ENCODE measurements at places on chromosomes 2 and 18.

GRCh38 chr2:233690444-233690843, 2.2 kb upstream of the UGT1A6 start:
- DNase-seq, result no peak

DNA sequence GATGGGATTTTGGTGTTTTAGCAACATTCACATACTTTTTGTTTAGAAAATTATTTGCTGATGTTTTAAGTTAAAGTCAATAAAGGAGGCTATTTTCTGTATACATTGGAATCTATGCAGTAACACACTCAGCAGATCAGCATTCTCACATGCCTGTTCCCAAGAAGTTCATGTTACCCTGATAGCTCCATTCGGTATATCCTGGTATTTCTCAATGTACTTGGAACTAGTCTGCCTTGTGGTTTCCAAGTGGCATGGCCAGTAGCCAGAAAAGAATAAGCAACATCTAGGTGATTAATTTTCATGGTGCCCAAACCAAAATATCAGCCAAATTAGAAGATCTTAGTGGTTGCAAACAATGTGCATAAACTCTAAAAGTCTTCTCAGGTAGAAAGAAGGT, 5.2 kb upstream of the NCAPH start:
- DNase-seq, result no peak

DNA sequence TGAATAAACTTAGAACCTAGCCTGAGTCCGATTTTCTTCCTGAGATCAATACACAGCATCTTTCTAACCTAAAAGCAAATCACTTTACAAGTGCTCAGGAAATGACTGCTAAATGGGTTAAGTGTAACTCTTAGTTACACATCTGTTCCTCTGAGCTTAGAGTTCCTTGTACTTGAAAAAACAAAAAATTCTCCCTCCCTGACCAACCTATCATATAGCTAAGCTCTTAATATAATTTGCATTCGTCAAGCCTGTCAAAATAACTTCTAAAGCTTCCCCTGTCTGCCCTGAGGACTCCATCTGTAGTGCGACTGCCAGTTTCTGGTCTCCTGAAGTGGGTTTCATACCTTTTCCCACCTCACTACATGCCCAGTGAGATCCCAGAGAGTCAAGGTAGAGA, 190.4 kb downstream of the NCK2 start:
- DNase-seq, result no peak

GRCh38 chr2:11945139-11946126, 199.0 kb downstream of the LPIN1 start:
- DNase-seq, result no peak

DNA sequence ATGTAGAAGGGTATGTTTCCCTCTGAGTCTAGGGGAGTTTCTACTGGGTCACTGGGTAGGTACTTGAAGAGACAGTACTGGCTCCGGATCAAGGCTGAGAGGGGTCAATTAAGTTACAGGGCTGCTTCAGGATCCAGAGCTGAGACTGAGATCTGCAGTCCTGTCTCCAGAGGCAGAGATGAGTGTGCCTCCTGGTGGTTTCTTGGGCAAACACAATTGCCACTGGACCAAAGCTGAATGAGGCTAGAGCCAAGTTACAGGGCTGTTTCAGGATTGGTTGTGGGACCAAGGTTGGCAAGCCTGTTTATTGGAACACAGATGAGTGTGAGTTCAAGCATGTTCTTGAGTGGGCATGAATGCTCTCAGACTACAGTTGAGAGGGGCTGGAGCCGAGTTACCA, 157.9 kb downstream of the ADCYAP1 start:
- no peak for DNase-seq

- no peak for DNase-seq
Observed at GRCh38 chr18:56789004-56789888, 138.1 kb downstream of the WDR7 start.

GRCh38 chr2:177422271-177422670, 29.7 kb downstream of the AGPS start:
- DNase-seq, result no peak

DNA sequence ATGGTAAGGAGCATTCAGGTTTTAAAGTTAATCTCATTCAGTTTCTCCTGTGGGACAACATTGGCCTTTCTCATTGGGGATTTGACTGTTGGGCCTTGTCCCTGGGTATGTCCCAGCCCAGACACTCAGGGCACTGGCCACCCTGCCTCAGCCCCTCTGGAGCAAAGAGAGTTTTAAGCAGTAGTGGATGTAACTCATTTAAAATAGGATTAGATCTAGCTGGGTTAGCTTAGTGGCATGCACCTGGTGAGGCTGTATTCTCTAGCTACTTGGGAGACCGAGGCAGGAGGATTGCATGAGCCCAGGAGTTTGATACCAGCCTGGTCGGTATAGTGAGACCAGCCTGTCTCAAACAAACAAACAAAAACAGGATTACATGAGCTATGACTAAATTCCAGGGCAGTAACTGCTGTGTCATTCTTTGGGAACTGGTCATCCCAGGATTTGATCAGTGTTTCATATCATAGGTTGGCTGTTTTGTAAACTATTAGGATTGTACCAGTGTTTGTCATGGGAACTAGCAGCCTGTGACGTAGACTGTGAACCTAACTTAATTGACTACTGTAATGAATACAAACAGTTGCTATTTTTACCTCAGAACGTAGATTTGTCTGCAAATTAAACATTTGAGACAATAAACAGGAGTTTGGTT, 12.5 kb downstream of the INPP4A start:
- no peak for DNase-seq

- DNase-seq, result no peak
Observed at GRCh38 chr2:151979694-151980093, 119.2 kb downstream of the CACNB4 start.

DNA sequence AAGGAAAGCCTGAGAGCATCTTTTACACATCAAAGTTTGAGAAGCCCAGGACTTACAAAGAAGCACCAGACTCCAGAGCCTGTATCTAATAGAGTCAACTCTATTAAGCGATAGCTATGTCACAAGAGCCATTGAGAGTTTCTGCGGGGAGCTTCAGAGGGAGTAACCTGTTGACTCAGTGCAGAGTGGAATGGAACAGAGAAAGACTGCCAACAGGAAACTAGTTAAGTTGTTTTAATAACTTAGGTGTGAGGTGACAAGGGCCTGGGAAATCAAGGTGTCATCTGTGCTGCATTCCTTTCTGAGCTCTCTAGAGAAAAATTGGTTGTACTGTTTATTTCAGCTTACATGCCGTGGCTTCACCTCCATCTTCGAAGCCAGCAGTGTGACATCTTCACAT, 513.8 kb upstream of the POU3F3 start:
- DNase-seq, result no peak

DNA sequence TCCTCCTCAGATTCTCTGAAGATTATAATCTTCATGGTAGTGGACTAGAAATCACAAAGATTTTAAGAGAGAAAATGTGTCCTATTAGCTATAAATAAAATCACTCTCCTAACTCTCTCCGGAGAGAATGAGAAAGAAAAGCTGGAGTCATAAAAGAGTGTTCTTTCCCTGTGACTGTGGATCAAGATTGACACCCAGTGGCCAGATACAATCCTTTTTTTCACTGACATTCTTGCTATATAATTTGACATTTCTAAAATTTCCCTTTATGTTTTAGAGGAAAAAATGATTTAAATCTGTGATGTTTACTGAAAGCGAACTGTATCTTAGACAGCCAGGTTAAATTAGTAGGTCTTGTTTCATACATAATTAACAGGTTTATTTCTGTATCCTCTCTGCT, 35.4 kb upstream of the LRP2 start:
- DNase-seq, result peak; percentile 16

GRCh38 chr2:42841344-42841743, 49.0 kb upstream of the HAAO start:
- DNase-seq, result no peak

GRCh38 chr2:74020702-74021406, 36.1 kb downstream of the TET3 start:
- DNase-seq, result peak; percentile 79

GRCh38 chr2:45793305-45793962, 142.0 kb downstream of the PRKCE start:
- DNase-seq, result no peak

GRCh38 chr18:57441071-57441794, 6.1 kb downstream of the ONECUT2 start:
- no peak for DNase-seq

DNA sequence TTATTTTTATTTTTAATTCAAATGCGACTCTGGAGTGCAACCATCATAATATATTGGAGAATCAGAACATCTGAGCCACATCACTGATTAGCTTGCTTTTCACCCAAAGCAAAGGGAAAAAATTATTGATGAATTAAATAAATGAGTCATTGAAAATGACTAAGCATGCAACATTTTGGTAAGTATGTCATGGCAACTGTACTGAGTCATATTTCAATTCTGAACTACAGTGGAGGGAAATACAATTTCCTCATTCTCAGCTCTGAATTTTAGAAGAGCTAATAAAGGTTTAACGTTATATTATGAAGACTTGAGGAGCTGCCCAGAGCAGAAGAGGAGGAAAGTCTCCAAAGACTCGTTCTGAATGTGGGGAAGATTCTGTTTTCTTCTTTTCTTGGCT, 89.6 kb upstream of the CCDC68 start:
- no peak for DNase-seq

DNA sequence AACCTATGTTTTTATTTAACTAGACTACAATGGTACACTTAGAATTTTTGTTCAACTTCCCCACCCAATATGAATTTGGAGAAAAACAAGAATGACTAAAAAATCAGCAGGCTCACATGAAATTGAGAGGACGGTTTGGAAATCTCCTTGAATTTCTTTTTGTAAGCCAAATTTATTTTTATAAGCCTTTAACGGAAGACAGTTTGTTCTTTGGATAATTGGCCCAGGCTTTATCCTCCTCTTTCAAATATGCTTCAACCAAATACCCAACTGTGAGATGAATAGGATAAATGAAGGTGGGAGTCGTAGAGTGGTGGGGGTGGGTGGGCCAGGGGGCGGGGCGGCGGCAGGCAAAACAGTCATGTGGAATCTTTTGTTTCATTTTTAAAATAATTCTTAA, 60.6 kb downstream of the FMNL2 start:
- DNase-seq, result no peak
